Esophagus mucosa (tissue), 1 donor: ENCODE measurements at places on chromosomes 16 and 17.

DNA sequence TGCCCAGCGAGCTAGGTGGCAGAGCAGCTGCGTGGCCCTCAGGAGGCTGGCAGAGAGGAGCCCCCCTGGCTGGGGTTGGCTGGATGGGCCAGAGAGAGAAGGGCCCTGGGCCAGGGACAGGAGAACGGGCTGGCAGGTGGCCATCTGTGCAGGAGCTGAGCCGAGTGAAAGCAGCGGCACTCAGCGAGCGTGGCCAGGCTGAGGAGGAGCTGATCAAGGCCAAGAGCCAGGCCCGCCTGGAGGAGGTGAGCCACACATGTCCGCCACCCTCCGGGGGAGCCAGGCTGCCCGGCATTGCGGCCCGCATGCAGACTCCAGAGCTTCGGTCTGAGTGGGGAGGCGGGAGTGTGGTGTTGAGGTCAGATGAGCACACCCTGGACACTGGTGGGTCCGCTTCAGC, 2.1 kb upstream of the RAC3 start:
- ATAC-seq, result no peak

DNA sequence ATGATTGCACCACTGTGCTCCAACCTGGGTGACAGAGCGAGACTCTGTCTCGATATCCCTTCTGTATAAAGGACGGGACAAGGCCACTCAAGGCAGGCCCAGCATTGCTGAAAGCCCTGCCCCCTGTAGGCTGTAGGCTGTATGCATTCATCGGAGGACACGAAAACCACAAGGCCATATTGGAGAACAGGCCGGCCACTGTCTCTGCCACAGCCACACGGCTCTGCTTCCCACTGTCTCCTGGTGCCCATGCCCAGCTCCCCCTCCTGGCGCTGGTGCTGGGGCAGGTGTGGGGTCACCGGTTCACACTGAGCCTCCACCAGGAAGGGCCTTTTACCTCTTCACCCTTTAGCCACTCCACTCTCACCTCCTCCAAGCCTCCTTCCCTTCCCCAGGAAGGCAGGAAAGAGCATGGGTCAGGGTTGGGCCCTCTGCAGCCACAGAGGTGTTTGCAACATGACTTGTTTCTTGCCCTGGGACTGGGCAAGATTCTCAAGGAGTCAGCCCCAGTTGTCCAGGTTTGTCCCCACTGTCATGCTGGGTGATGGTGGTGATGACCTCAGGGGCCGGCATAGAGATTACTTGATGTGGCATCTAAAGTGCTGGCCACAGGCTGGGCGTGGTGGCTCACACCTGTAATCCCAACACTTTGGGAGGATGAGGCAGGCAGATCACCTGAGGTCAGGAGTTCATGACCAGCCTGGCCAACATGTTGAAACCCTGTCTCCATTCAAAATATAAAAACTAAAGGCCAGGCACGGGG, 5.3 kb upstream of the NTN3 start:
- no peak for ATAC-seq

GRCh38 chr17:33178681-33179080, 114.4 kb downstream of the ASIC2 start:
- ATAC-seq, result no peak

GRCh38 chr17:65797809-65798208, 236.4 kb upstream of the AXIN2 start:
- ATAC-seq, result no peak

- ATAC-seq, result peak; percentile 2
These were observed 754 bp upstream of the NOXO1 start for GRCh38 chr16:1982013-1982433.

- ATAC-seq, result peak; percentile 91
These were observed 21.5 kb upstream of the OR1F1 start for GRCh38 chr16:3166505-3166886.

- ATAC-seq, result peak; percentile 48
These were observed 72.9 kb upstream of the ZNF469 start for GRCh38 chr16:88309908-88310265.

- ATAC-seq, result peak; percentile 39
These were observed 189.5 kb downstream of the ABCC12 start for GRCh38 chr16:47966325-47966724.

GRCh38 chr17:77821114-77821513, 137.4 kb upstream of the TNRC6C start:
- ATAC-seq, result no peak

- ATAC-seq, result no peak
These were observed 36.9 kb downstream of the GPATCH8 start for GRCh38 chr17:44466339-44466738.

- ATAC-seq, result no peak
These were observed 2.3 kb downstream of the STX1B start for GRCh38 chr16:31008149-31008548.

GRCh38 chr16:89297910-89298545, 80.5 kb downstream of the ZNF778 start:
- ATAC-seq, result peak; percentile 78

DNA sequence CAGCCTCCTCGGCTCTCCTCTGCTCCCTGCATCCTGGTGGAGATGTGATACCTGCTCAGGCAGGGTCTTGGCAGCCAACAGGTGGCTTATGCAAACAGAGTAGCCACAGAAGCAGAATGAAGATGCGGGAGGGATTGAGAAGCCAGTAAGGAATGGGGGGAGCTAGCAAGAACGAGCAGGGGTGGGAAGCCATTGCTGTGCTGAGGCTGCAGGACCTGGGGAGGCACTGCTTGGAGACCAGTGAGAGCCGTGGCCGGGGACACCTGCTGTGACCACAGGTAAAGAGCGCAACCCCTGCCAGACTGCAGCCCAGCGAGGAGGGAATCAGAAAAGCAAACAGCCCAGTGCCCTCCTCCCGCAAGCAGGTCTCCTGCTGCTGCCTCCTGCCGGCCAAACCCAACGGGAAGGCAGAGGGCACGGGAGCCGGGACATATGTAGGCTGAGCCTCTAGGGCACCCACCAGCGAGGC, 14.7 kb downstream of the AIPL1 start:
- no peak for ATAC-seq

DNA sequence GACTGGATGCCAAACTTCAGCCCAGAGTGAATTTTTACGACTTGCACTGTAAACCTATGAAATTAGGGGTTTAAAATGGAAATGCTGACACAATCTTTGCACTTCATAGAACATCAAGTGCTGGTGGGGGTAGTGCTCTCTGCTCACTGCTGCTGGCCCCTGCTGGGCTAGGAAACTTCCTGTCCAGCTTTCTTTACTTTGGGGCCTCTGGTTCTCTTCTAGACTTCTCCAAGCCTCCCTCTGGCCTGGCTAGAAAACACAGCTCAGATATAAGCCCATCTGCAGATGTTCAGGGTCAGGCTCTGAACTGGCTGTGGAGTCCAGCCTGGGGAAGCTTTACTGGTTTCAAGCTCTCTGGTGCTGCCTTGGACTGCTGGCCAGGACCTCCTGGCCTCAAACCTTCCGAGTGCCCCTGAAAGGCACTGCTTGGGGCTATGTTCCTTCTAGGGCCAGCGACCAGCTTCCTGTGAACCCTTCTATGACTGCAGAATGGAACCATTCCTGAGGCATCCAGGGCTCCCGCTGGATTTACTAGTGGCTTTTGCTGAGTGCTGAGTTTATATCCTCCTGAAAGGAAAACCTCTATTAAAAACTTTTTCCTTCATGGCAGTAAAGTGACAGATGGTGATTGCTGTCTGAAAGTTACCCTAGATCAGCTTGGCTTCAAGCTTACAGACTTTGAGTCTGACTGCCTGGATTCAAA, 59.4 kb downstream of the TBX4 start:
- ATAC-seq, result no peak

DNA sequence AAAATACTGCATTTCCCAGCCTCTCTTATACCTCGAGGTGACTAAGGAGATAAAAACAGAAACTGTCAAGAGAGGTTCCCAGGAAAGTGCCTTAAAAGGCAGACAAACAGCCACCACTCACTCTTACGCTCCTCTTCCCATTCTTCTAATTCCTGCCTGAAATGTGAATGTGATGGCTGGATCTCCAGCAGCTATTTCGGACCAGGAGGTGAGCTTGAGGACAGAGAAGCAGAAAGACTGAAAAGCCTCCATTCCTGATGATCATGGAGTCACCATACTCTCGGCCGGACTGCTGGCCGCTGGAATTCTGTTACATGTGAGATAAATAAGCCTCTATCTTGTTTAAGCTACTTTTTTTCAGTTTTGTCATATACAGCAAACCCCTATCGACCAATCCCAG, 41.4 kb upstream of the ABR start:
- no peak for ATAC-seq

- ATAC-seq, result peak; percentile 51
These were observed 22.5 kb upstream of the MEAK7 start for GRCh38 chr16:84526794-84527531.

- peak; percentile 5 for ATAC-seq
These were observed 19.3 kb downstream of the ARHGAP23 start for GRCh38 chr17:38447502-38448085.

DNA sequence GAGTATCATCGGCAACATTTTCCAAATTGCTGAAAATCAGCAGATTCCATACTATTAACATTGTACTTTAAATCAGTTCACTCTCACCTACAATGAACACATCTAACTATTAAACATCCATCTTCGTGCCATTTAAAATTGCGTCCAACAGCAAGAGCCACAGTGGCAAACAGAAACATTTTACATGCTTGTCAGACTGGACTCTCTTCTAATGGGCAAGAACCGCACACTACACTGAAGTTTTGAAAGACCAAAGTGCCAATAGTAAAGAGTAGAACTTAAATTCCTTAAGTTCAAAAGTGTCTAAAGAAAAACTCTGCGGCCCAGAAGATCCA, 652 bp downstream of the RPS15A start:
- no peak for ATAC-seq

DNA sequence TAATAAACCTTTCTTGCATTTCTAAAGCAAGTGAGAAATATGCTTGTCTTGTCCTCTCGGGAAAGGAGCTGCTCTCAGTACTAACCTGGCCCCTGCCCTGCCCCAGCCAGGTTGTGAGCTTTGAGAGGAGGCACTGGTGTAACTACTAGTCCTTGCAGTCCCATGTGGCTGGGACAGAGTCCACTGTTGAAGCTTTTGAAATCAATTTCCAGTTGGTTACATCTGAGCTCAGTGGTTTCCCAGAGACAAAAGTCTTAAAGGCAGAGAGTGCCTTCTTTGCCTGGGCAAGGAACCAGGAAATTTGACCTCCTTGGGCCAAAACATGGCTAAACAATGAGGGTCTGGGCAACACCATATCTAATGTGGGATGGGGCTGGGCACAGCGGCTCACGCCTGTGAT, 48.7 kb downstream of the GSG1L start:
- no peak for ATAC-seq
